ENCODE measurements at places on chromosomes 3 and 15. TPM values are rescaled to one million over a fixed set of nuclear protein-coding genes. Genes with fewer than 3 reads are reported as not detected.

Gene HERC2
- total RNA-seq = 84.6 TPM

Gene AGTR1
- total RNA-seq = 0.34 TPM

Gene HYKK
- 5.6 TPM for total RNA-seq

Gene PGBD4
- total RNA-seq = 1.5 TPM

Gene TWF2
- total RNA-seq = 30.6 TPM

Gene PTH1R
- 34.3 TPM for total RNA-seq

Gene MPI
- 43.3 TPM for total RNA-seq

Gene SNX1
- total RNA-seq = 93.6 TPM

Gene CPNE9
- not detected for total RNA-seq

Gene P2RY1
- 8.9 TPM for total RNA-seq

Gene CELSR3
- 5.2 TPM for total RNA-seq

Gene LRTM1
- total RNA-seq = not detected

Gene ECE2
- not detected for total RNA-seq

Gene GOLGA8Q
- total RNA-seq = 1.9 TPM

Gene LMOD3
- total RNA-seq = not detected

Gene PLSCR5
- total RNA-seq = not detected

Gene SLC12A6
- total RNA-seq = 21.9 TPM

Gene LDHAL6B
- not detected for total RNA-seq

Gene IL17RE
- total RNA-seq = 23.6 TPM

Gene MELTF
- total RNA-seq = 9.9 TPM

Gene IL5RA
- total RNA-seq = not detected
